A549 (cell line): ENCODE measurements at places on chromosomes 6 and 20.
A peak's percentile ranks its signal among the peaks of the same experiment; 100 is the strongest.

DNA sequence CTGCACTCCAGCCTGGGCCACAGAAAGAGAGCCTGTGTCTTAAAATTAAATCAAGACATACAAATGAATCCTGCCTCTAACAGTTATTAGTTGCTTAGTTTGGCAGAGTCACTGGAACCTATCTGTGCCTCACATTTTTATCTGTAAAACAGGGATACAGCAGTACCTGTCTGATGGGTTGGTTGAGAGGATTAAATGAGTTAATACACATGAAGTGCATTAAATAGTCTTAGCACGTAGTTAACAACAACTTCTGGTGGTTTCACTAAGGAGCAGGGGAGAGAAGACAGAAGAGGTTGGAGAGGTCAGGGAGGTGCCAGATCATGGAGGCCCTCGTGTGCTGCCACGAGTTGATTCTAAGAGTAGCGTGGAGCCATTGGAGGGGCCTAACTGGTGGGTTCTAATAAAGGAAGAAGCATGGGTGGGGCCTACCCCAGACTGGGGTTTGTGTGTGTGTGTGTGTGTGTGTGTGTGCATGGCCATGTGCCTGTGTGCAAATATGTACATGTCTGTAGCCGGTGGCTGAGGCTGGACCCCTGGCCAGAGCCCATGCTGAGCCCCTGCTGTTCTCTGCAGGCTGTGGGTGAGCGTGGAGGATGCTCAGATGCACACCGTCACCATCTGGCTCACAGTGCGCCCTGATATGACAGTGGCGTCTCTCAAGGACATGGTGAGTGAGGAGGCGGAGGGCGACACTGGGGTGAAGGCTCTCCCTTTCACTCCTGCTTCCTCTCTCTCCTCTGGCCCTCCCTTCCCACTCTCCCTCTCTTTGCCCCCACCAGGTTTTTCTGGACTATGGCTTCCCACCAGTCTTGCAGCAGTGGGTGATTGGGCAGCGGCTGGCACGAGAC, 9.1 kb downstream of the RBCK1 start:
- no peak for DNase-seq

- DNase-seq, result no peak
These were observed 123.9 kb downstream of the MAP3K4 start for GRCh38 chr6:161115468-161115867.

GRCh38 chr20:9339708-9340107, 174.7 kb upstream of the LAMP5 start:
- DNase-seq, result no peak

DNA sequence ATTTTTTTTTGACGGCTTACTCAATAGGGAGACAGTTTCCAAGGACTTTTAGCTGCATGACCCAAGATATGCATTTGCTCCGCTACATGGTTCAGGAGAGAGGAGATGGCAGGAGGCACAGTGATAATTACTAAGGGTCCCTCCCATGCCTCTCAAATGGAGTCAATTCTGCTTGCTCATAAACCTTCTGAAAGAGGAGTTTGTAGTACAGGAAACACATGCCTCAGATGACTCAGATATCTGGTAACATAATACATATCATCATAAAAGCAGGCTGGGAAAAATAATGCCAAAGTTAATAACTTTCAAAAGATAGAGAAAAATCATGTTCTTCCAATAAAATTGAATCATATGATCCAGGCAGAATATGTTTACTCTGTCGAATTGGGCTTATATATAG, 97.6 kb upstream of the DEFB112 start:
- no peak for DNase-seq

DNA sequence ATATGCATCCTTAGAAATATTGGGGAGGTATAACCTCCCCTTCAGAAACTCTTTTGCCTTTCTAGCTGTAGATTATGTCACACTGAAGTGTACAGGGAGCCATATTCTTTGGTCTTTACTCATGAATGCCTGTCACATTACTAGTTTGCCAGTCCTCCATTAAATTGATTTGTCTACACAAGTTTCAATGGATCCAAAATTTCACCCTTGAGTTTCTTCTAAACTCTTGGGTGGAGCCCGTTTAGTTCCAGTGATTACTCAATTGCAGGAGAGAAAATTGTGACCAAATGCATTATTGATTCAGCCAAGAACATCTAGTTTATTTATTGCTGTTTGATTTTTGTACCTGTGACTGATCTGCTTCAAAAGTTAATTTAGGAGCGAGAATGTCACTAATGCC, 60.4 kb upstream of the TFB1M start:
- DNase-seq, result no peak

DNA sequence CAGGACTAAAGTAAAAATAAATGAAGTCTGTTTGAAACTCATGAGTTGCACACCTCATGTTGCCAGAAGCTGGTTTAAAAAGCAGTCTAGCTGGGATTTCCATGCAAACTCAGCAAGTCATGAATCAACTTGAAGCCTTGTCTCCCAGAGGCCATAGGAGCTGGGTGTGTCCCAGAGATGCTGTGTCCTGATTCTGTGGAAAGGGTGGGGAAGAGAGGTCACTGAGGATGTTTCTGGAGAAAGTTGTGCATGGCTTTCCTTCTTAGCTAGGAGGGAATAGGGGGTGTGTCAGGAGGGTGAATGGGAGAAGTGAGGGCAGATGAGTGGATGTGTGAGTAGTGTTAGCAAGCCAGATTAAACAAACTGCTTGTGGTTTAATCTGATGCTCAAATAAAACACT, 111.3 kb downstream of the ADAT2 start:
- peak; percentile 6 for DNase-seq

- no peak for DNase-seq
These were observed 157.6 kb downstream of the ARHGAP18 start for GRCh38 chr6:129552413-129552812.

GRCh38 chr20:11716239-11716944, 201.3 kb upstream of the BTBD3 start:
- peak; percentile 78 for DNase-seq

DNA sequence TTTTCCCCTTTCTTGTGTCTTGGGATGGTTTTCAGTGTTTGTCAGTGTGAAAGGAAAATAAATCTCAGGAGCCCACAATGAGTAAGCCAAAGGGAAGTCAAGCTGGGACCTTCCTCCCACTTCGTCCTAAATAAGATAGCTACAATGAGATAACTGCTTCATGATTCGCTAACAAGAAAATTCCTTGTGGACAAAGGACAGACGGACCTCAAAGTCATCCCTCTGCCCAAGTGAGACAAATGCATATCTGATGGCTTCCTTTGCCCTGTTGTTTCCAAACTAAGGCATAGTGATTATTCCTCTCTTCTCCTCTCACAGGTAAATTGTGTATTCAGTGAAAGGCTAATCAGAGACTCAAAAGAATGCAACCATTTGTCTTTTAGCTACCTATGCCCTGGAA, 26.1 kb upstream of the ADTRP start:
- no peak for DNase-seq

GRCh38 chr20:37640600-37641561, 52.9 kb upstream of the CTNNBL1 start:
- DNase-seq, result peak; percentile 13

- no peak for DNase-seq
These were observed 433.7 kb upstream of the RGS17 start for GRCh38 chr6:153564803-153565202.

DNA sequence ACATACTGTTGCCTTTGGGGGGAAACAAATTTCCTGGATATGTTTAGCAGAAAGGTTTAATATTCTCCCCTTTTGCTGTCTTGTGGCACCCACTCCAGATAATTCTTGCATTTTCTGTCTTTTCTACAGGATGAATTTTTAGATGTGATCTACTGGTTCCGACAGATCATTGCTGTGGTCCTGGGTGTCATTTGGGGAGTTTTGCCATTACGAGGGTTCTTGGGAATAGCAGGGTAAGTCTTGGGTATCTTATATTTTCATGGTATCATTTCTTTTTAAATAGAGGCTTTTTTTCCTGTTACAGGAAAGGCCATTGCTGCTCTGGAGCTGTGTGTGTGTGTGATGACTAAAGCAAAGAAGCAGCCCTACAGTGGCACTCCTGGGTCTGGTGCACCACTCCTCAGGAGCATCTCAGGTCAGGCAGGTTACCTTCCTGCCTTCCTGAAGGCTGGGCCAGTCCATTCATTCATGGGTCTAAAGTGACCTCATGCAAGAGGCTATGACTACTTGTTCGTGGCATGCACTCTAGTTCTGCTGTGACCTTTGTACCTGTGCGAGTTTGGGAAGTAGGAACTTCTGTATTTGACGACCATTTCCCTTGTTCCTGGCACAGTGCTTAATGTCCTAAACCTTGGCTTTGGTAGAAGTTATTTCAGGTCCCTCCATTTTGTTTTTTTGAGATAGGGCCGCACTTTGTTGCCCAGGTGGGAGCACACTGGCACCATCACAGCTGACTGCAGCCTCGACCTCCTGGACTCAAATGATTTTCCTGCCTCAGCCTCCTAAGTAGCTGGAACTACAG, 2.2 kb downstream of the RAB5IF start:
- peak; percentile 86 for DNase-seq
